GM18507 (cell line): ENCODE measurements at places on chromosomes 1 and 21.

DNA sequence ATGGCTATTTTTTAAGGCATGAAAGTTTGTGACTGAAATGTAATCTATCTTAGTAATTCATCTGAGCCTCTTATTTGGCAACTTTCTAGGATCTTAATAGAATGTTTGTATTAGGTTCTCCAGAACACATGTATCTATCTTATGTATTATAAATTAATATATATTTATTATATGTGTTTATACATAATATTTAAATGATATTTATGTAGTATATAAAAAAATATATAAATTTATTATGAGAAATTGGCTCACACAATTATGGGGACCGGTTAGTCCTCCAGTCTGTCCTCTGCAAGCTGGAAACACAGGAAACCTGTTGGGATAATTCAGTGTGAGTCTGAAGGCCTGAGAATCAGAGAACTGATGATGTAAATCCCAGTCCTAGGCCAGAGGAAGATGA lies 155.7 kb downstream of the AMY1C start:
- no peak for DNase-seq

GRCh38 chr1:234893725-234894630 lies 234.7 kb downstream of the TOMM20 start:
- no peak for DNase-seq

DNA sequence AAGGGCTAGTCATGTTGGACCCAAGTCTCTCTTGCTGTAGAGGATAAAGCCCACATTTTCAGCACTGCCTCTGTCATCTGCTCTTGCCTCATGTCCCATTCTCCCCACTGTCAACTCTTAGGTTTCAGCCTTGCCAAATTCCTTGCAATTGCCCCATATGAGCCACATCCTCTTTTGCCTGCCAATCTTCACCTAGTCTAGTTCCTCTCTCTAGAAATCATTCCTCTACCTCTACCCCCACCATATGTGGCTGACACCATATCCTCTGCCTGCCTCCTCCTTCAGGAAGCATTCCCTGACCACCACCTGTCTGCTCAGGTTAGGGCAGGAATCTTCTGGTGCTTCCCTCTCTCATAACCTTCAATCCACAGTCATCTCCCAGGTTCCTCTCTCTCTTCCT lies 38.2 kb downstream of the SLC9A1 start:
- DNase-seq, result no peak

GRCh38 chr1:117026361-117026760 lies 24.8 kb downstream of the CD101 start:
- DNase-seq, result no peak

- no peak for DNase-seq
These were observed 127.2 kb upstream of the ADAR start for GRCh38 chr1:154735061-154735803.

DNA sequence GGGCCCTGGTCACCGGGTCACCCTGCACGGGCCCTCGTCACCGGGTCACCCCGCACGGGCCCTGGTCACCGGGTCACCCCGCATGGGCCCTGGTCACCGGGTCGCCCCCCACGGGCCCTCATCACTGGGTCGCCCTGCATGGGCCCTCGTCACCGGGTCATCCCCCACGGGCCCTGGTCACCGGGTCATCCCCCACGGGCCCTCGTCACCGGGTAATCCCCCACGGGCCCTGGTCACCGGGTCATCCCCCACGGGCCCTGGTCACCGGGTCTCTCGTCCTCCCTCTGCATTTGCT lies 77.6 kb downstream of the RIPK4 start:
- DNase-seq, result no peak

DNA sequence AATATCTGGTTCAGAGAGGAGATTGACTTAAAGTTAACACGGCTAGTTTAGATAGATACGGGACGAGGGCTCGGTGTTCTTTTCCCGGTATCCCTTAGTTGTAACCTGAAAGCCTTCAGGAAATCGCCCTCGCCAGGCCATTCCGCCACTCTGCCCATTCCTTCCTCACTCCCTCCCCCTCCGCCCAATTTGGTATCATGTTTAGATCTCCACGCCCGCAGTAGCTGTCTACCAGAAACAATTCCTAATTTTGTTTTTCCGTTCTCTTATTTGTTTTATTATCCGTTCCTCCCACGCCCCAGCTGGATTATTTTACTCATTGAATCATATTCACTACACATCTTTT lies 685 bp upstream of the VAMP4 start:
- no peak for DNase-seq

- no peak for DNase-seq
These were observed 50.0 kb downstream of the KIAA0319L start for GRCh38 chr1:35506960-35507912.

GRCh38 chr1:2393471-2393877 lies 1.8 kb downstream of the RER1 start:
- DNase-seq, result no peak

DNA sequence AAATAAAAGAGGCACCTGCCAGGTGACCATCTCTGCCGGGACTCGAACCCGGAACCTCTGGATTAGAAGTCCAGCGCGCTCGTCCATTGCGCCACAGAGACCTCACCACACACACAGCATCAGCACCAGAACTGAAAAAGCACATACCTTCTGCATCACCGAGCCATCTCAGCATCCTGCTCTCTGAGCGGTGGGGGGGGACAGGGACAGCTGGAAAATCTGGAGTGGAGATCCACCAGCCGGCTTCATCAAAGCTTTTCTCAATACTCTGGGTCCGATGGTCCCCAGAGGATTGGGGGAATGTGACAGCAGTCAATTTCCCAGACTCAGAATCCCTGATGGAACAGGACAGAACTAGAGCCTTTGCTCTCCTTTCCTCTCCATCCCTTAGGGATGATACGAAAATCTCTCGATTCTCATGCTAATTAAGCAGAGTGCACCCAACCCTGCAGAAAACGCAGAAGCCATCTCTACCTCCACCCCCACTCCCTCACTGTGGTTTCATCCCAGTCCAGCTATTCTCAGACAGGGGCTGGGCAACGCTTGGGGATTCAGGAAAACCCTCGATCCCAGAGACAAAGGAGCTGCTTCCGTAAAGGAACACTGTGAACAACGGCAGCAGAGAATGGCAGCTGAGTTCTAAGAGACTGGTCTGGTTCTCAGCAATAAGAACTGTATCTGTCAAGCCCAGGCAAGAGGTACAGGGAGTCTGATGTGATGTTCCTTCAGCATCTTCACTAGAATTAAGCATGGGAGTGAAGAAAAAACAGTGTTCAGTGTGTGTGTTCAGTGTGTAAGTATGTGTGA lies 29.6 kb upstream of the CADM3 start:
- DNase-seq, result no peak

GRCh38 chr1:243850202-243850451 lies at the start of gene AKT3:
Gene AKT3 (minus strand): TSS chr1:243850243. CDS start chr1:243843170, 7,073 bp downstream.
- peak; percentile 36 for DNase-seq

DNA sequence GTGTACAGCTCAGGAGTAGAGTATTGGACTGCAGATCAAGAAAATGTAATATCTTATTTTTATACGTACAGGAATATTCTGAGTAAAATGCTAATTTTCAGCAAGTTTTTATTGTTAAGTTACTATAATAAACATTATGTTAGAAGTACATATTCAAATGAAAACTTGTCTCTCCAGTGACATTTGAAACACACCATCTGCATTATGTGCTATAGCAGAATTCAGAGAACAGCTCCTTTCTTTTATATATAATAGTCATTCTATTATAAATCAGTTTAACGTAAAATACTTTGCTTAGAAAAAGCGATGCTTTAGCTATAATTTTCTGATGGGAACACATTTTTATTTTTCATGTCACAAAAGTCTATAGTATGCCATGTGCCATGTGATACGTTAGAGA lies 249.0 kb downstream of the PTPRC start:
- no peak for DNase-seq

DNA sequence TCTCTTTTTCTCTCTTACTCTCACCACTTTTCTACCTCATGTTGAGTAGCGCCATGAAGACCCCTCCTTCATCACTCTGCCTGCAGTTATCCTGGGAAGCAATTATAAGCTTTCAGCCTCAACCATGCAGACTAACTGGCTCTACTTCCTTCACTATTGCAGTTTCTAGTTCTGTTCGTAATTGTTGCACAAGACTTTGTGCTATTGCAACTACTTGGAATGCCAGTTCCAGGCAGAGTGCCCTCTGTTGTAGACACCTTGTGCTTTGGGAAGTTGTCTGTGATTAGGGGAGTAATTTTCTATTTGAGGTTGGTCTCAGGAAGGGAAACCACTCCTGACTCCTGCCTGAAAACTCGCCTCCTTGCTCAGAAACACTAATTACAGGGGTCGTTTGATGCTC lies 19.4 kb downstream of the PGM1 start:
- no peak for DNase-seq

GRCh38 chr1:235919833-235920441 lies 53.2 kb upstream of the LYST start:
- no peak for DNase-seq

- DNase-seq, result no peak
These were observed 6.6 kb upstream of the GNG12 start for GRCh38 chr1:67839826-67840225.

DNA sequence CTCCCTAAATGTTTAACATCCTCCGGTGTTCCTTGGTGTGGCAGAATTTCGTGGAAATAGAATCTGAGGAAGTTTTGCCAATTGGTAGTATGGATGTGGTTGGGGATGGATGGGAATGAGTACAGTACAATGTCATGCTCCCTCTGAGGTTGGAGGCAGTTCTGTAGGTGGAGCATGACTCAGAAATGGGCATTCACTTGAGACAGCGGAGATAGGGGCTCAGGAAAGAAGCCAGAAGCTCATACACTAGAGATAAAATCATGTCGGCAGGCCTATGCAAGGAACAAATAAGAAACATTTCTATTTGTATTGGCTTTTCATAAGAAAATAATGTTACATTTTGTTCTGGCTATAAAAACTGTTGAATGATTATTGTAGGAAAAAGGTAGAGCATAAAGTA lies 196.0 kb downstream of the URB2 start:
- no peak for DNase-seq

- no peak for DNase-seq
These were observed 3.7 kb downstream of the NES start for GRCh38 chr1:156673387-156674121.

DNA sequence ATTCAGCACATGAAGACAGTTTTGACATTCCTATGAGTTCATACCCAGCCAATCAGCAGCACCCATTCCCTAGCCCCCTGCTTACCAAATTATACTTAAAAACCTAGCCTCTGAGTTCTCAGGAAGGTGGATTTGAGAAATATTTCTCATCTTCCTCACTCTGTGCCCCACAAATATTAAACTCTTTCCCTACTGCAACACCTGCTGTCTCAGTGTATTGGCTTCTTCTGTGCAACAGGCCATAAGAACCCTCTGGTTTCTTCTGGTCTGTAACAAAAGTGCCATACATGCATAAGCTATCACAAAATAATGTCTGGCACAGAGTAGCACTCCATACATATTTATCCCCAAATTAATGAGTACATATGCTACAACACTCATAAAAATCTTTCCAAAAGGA lies 387.4 kb upstream of the CAMK1G start:
- DNase-seq, result no peak

- no peak for DNase-seq
These were observed at the start of gene C1orf226 for GRCh38 chr1:162381383-162381782. Gene C1orf226 (plus strand): TSS chr1:162381728. CDS start chr1:162381902, 174 bp downstream.

- DNase-seq, result no peak
These were observed 28.5 kb upstream of the SERBP1 start for GRCh38 chr1:67458663-67459062.

DNA sequence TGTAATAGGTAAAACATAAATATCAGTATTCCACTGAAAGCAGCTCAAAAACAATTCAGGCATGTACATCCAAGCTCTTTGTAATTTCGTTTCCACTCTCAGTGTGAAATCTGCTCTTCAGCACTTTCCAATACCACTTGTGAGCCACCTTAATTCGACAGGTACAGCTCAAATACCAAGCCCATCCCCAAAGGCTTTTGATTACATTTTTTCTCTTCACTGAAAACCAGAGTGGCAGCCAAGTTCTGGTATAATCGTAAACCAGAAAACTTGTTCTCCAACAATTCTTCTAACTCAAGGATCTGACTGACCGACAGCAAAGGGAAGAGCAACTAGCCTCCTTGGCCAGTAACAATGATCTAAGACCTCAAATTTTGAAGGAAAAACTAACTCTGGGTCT lies 36.8 kb downstream of the FBXO42 start:
- DNase-seq, result no peak

DNA sequence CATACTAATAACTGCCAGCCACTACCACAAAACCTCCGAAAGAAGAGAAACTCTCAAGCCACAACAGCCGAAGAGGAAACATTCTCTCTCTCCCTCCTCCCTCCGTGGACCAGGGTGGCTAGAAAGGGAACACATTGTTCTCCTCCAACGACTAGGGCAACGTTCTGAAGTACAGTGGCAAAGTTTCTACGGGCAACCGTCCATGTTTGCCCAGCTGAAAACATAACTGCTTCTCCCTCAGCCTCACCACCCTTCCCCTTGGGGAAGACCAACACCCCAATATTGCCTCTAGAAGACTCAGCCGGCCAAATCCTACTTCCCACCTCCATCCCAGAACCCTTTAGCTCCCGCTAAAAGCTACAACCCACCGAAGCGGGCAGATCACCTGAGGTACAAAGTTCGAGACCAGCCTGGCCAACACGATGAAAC lies 2.0 kb downstream of the GLUL start:
- no peak for DNase-seq

GRCh38 chr1:167064621-167065020 lies 25.6 kb downstream of the GPA33 start:
- no peak for DNase-seq

GRCh38 chr1:234213658-234214128 lies 159.6 kb upstream of the COA6 start:
- no peak for DNase-seq

- no peak for DNase-seq
These were observed 54.8 kb upstream of the MUTYH start for GRCh38 chr1:45395051-45395450.

DNA sequence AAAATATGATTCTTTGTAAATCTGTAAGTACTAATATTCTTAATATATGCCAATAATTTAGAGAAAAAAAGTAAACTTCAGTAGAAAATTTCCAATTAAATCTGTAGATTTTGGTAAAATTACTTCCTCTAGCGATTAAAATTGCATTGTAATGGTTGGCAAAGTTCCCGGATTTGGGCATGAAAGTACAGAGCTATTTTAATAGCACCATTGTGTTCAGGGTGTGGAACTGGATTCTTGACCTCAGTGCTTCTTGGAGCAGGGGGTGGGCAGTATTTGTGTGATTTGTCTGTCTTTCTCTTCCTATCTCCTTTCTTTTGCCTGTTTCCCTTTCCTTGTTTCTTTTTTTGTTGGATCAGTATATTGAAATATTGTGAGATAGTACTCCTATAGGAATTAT lies 72.1 kb downstream of the DNM3 start:
- no peak for DNase-seq

DNA sequence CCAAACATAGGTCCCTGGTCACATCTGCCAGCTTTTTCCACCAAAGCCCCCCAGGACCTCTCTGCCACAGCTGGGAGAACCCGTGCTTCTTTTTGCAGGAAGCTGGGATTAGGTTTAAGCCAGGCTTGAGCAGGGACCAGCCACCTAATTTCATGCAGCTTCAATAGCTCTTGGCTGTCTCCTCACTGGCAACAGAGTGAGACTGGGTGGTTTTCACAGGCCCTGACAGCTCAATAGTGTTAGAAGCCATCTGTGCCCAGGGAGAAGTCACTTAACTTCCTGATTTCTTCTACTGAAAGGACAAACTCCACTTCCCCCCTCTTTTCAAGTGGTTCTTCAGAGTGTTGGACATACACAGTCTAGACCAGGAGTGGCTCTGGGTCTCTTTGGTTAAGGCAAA lies 20.4 kb upstream of the SRSF4 start:
- DNase-seq, result no peak

GRCh38 chr1:19042675-19043578 lies 86.5 kb upstream of the IFFO2 start:
- DNase-seq, result no peak

GRCh38 chr1:173333581-173333980 lies 126.5 kb upstream of the TNFSF4 start:
- no peak for DNase-seq

- no peak for DNase-seq
These were observed 32.5 kb downstream of the TNNT2 start for GRCh38 chr1:201345081-201345355.
